ENCODE measurements at places on chromosomes 2 and 18.
A peak's percentile ranks its signal among the peaks of the same experiment; 100 is the strongest.

- DNase-seq, result no peak
Observed at GRCh38 chr18:9719421-9719981, 11.4 kb downstream of the RAB31 start.

DNA sequence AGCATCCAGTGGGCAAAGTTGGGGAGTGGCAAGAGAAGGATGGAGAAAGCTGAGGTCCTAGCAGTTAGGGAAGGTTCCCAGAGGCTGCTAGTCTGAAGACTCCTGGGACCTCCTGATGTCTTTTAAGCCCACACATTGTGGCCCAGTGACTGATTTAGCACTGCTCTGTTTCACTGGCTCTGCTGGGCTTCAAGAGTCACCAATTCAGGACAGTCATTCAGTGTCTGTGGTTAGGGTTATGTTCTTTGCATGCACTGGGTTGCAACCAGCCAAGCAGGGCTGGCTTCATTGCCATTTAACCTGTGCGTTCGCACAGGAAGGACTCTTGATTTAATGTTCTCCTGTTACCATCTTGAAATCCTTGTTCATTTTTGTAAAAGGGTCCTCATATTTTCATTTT is 199.2 kb downstream of the ICOS start:
- no peak for DNase-seq

- no peak for DNase-seq
Observed at GRCh38 chr2:164453656-164454305, 167.5 kb downstream of the GRB14 start.

- DNase-seq, result no peak
Observed at GRCh38 chr2:234286118-234286598, 210.7 kb downstream of the ARL4C start.

DNA sequence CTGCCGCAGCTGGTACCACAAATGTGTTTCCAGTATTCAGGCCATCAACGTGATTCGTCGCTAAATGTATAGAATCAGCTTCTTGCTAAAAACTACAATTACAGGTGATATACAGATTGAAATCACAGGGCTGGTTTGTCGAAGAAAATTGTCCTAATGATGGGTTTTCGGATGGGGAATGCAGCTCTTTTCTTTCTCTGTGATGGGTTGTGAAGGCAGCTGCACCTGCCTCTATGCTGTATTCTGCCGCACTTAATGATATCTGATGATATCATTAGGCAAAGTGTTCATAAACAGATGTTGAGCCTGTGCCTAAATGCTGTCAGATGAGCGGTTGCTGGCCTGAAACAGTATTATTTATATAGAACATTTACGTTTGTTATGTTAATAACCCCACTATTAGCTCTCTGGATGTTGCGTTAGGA is 218.1 kb downstream of the ARHGAP15 start:
- DNase-seq, result no peak

DNA sequence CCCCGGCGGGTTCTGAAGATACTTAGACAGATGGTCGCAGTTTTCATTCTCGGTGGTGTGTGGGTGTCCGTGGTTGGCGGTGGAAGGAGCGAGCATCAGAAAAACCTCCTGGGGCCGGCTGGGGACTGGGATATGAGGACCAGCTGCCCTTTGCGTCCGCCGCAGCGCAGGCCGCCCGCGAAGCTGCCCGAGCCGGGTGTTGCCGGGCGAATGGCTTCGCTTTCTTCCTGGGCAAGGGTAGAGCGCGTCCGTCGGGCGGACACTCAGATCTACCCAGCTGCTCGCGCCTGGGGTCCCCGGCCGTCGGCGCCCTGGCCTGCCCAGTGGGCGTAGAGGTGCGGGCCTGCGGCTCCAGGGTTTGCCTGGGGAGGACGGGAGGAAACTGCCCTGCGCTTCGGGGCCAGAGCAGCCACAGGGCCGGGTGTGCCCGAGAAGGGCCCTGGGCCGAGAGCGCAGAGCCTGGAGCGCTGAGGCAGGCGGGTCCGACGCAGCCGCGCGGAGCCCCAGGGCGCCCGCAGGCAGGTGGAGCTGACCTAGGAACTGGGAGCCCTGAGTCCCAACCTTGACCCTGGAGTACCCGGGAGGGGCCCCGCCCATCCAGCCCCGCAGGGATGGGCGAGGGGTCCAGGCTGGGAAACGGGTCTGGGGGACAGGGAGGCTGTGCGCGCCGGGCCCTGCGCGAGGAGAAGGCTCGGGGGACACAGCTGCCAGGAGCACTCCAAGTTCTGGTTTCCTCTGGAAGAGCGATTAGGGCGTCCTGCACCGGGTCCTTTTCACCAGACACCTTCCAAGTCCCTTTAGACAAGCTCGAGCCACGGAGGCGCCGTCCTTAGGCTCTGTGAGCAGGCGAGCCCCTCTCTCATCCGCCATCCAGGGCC is 1.3 kb downstream of the TWIST2 start:
- DNase-seq, result no peak

GRCh38 chr2:71974846-71975245 is 172.8 kb downstream of the CYP26B1 start:
- no peak for DNase-seq

DNA sequence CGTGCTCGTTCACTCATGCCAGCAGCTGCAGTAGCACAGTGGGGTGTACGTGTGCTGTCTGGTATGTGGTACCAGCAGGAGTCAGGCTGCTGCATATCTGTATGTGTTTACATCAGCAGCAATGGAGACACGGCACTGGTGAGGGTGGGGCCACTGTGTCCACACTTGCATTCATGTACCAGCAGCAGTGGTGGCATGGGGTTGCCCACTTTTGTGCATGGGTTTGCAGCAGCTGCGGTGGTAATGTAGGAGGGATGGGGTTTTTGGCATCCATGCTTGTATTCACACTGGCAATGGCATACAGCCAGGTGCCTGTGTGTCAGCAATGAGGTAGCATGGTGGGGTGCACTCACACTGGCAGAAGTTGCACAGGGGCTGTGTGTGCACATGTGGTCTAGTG is 187.8 kb downstream of the KCNJ3 start:
- no peak for DNase-seq

DNA sequence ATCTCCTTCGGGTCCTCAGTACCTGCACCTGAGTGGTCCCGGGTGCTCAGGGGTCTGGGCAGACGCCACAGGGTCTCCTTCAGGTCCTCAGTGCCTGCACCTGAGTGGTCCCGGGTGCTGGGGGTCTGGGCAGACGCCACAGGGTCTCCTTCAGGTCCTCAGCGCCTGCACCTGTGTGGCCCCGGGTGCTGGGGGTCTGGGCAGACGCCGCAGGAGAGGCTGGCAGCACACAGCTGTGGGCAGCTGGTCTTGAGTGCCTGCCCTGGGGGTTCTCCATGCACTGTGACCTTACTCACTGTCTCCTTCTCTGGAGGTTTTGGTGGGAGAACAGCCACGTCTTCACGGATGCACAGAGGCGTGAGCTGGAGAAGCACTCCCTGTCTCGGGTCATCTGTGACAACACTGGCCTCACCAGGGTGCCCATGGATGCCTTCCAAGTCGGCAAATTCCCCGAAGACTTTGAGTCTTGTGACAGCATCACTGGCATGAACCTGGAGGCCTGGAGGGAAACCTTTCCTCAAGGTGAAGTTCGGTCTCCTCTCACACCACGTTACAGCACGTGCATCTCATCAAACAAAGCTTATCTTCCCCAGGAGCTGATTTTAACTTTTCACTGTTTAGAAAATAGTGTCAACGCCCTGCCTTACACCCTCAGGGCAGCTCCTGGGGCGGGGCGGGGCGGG is 82.6 kb downstream of the TPO start:
- no peak for DNase-seq

GRCh38 chr2:118110310-118110709 is 22.0 kb downstream of the INSIG2 start:
- DNase-seq, result no peak

DNA sequence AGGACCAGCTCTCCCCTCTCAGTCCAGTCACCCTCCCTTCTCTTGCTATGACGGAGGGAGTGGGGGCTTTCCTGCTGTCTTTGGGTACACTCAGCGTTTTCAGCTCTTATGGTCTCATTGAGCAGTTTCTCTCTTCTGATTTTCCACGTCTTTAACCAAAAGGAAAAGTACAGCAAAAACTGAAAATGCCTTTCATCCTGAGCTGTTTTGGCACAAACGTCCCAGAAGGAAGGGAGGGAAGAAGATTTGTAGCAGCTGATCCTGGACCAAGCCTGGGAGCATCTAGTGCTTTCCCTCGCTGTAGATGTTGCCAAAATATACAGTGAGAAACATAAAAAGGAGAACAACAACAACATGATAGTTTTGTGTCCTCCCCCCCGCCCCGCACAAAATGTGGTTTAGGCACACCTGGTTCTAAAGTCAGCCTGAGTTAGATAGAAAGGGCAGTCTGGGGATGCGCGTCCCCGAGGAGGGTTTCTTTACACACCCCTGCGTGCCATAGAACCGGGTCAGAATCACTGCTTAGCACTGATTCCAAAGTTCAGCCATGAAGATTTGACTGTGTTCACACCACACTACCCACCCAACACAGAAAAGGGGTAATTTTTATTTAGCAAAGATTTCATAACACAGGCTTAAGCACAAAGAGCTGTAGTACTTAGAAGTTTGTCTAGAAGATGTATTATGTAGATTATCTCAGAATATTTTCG is 53.4 kb downstream of the SLC40A1 start:
- no peak for DNase-seq

DNA sequence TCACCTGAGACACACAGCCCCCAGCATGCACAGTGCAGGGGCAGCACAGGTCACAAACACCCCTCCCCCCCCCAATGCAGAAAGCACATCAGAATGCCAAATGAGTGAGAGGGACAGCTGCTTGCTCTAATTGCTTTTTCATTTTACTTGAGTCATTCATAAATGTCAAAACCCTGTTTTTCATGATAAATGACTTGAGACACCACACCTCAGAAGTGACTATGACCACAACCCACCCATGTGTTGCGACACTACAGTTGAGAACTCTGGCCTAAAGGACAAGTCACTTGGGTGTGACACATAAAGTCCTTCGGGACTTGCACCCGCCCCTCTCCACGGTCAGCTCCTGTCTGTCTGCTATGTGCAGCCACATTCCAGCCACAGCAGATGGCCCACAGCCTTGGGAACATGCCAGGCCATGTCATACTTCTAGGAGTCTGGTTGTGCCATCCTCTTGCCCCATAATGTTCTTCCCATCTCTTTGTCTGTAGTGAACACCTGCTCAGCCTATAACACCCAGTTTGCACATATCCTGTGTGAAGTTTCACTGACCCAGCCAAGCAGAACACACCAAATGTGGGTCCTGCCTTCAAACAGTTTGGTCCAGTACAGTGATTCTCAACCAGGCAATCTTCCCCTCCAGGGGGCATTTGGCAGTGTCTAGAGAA is 30.2 kb upstream of the RIOK3 start:
- no peak for DNase-seq

- DNase-seq, result no peak
Observed at GRCh38 chr2:45586600-45586999, 24.5 kb downstream of the SRBD1 start.

- DNase-seq, result no peak
Observed at GRCh38 chr2:143574069-143574468, 444.9 kb downstream of the ARHGAP15 start.

DNA sequence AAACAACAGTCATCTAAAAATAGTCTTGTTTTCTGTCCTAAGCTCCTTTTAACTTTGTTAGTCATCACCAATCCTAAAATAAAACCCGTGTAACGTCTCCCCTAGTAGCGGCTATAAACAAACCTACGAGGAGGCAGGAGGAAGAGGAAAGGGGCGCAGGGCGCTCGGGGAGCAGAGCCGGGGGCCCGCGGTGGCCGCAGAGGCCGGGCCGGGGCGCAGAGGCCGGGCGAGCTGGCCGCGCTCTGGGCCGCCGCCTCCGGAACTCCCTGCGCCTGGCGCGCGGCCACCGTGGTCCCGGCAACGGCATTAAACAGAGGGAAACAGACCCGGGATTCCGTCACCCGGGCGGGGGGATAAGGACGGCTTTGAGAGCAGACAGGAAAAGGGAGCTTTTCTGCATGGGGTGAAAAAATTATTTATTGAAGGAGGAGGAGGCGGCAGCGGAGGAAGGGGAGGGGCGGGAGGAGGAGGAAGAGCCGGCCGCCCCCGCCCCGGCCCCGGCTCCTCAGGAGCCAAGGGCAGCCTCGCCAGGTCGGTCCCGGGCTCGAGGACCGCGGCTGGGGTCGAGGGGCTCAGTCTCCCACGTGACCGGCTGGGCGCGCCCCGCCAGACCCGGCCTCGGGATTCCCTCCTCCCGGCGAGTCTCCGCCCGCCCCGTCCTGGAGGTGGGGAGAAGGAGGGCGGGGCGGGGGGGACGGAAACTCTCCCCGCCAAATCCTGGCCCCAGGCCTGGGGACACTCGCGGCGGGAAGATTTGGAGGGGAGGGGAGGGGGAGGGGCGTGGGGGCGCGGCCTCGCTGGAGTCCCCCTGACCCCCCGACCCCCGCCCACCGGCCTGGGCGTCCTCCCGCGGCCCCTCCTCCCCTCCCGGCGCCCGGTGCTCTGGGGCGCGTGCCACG is 1.8 kb upstream of the NFATC1 start:
- peak; percentile 92 for DNase-seq

DNA sequence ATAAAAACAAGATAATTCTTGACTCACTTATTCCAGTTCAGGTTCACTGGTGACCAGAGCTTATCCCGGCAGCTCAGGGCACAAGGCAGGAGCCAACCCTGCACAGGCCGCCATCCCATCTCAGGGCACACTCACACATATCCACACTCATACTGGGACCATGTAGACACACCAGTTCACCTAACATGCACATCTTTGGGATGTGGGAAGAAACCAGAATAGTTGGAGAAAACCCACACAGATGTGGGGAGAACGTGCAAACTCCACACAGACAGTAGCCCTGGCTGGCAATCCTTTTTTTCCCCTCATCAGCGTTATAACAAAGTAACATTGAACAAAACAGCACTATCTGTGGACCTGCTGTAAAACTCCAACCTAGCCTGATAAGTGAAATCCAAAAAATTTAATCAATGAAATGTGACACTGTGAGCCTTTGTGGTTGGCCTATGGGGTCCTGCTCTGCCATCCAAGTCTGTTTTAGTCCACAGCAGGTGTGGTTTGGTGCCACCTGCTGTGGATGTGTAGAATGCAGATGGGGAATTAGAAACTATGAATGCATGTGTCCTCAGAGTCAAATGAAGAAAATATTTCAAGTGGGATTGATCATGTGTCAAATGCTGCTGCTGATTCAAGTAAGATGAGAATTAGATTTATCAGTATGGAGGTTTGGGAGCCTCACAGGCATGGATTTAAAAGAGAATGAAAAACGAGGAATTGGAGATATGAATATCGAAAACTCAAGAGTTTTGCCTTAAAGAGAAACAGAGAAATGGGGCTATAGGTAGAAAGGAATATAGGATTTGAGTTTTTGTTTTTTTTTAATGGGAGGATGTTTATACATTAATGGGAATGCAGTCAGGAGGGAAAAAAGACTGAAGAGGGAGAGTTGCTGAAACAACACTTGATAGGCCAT is 47.0 kb downstream of the UGP2 start:
- no peak for DNase-seq

DNA sequence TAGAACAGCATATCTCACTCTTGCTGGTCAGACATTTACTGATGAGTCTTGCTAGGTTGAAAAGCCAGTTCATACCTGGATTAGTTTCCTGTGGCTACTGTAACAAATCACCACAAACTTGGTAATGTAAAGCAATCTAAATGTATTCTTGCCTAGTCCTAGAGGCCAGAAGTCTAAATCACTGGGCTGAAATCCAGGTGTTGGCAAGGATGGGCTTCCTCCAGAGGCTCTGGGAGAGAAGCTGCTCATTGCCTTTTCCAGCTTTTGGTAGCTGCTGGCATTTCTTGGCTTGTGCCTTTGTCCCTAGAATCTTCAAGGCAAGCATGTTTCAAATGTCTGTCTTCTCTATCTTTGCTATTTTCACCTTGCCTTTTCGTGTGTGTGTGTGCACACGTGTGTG is 62.3 kb upstream of the MAP4K3 start:
- DNase-seq, result no peak

All from posterior cingulate gyrus (tissue), 11 donors.